NCI-H1092 treated with DMSO at 0.1 percent for 48 hours (cell line): ENCODE measurements at places on chromosomes 6 and 20.

DNA sequence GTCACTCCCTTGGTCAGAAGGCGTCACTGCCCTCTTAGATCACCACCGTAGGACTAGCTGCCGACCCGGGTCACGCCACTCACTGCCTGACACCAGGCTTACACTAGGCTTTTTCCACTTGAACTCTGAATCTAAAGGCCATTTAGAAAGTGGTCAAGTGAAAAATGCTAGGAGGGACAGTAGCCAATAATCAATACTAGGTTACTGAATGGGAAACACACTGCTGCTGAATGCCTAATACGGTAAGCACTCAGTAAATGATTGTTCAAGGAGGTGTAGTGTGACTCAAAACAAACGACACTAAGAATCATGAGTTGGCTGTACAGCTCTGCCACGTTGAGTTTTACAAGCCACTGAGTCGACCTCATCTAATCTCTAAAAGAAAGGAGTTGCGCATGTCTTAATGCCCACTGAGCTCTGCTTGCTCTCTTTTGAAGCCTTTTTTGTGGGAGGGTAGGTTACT is 760 bp upstream of the IBTK start:
- DNase-seq, result no peak

DNA sequence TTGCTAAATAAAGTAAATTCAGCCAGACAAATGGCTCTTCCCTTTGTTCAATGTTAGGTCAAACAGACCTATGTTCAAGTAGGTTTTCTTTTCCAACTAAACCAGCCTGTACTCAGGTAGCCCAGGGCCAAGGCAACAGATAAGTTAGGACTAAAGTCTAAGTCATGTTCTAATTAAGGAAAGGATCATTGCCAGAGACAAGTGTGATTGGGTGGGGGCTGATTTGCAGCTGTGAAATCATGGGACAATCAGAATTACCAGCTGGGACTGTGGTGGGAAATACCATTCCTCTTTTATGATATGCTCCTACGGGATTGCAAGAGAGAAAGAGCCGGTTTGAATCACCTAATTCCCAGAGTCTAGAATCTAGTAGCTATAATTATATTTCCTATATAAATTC is 4.2 kb upstream of the FBXO30 start:
- DNase-seq, result no peak

DNA sequence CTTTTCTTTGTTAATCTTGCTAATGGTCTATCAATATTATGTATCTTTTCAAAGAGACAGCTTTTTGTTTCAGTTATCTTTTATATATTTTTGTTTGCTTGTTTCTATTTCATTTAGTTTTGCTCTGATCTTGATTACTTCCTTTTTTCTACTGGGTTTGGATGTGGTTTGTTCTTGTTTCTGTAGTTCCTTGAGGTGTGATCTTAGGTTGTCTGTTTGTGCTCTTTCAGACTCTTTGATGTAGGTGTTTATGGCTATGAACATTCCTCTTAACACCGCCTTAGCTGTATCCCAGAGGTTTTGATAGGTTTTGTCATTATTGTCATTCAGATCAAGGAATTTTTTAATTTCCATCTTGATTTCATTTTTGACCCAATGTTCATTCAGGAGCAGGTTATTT is 26.8 kb upstream of the TNFAIP3 start:
- no peak for DNase-seq

DNA sequence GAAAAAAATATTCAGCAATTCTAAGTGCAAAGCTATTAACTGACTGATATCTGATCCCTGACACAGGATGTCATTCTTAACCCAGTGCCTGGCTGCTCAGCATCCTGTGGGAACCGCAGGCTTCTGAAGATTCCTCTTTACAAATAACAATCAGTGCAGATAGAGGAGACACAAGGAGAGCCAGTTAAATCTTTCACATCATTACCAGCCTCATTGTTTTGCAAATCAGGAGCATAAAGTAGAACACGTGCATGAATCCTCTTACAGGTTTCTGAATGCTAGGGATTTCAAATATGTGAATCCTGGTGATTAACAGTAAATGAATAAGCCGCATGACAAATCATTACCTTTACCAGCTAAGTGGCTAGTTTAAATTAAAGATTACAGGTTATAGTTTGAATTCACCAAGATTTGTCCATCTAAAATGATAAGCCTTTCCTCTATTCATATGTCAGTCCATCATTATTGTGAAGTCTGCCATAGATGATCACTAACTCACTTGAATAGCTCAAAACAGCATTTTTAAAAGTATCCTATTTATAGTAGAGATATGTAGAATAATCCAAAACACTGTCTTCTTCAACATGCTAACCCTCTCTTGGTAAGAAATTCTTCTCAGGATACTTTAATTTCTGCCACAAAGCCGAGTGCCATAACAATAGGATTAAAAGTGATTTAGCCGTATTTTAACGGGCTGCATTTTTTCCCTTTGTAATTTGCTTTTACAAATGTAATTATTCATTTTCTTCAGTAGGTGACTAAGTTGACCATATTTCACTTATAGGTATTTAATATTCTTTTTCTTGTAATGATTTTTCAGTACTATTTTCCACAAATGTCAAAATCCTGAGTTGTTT is 367.3 kb upstream of the EPHA7 start:
- no peak for DNase-seq

GRCh38 chr6:85756982-85757381 is 114.3 kb upstream of the SYNCRIP start:
- DNase-seq, result peak; percentile 2
